Stimulated activated CD4-positive, alpha-beta T cell treated with anti-CD3 and anti-CD28 coated beads, Interleukin-1b, Interleukin-23, amount 100 ng/mL, for 1 hour (primary cell): ENCODE measurements at places on chromosomes 11 and 22.

DNA sequence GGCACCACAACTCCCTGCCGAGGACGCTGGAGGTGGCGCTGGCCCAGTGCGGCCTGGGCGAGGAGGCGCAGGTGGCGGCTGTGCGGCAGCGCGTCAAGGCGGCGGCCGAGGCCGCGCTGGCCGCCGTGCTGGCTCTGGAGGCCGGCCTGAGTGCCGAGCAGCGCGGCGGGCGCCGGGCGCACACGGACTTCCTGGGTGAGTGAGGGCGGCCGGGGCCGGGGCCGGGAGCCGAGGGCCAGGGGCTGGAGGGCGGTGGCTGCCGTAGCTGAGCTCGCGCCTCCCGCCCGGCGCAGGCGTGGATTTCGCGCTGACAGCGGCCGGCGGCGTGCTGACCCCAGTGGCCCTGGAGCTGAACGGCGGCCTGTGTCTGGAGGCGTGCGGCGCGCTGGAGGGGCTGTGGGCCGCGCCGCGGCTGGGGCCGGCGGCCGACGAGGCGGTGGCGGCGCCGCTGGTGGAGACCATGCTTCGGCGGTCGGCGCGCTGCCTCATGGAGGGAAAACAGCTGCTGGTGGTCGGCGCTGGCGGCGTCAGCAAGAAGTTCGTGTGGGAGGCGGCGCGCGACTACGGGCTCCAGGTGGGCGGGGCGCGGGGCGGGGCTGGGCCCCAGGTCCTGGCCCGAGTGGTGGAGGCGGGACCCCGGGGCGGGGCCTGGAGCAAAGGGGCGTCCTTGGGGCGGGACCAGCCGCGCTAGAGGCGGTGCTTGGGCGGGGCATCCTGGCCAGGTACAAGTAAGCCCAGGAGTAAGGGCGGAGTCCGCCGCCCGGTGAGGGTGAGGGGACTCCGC is 5.4 kb downstream of the CARNS1 start:
- DNase-seq = peak; percentile 100

DNA sequence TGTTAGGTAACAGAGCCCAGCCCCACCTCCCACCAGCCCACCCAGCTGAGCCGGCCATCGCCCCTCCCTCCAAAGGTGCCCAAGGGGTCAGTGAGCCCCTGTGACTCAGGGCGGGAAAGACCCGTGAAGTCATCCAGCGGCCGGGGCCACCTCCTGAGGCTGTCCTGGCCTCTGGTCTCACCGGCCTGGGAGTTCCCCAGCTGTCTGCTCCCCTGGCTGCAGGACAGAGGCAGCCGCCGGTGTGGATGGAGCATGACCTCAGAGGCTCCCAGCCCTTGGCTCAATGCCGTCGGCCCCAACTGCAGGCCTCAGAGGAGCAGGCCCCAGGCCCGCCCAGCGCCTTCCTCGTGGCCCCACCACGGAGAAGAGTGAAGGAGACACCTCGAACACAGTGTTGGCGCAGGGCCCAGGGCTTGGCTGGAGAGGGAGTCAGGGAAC is 28.7 kb downstream of the RPL3 start:
- DNase-seq = no peak

GRCh38 chr11:69152733-69153421 is 2.9 kb upstream of the SMIM38 start:
- DNase-seq = no peak

- DNase-seq = no peak
These were observed 81.7 kb downstream of the ARHGAP8 start for GRCh38 chr22:44834065-44834464.

DNA sequence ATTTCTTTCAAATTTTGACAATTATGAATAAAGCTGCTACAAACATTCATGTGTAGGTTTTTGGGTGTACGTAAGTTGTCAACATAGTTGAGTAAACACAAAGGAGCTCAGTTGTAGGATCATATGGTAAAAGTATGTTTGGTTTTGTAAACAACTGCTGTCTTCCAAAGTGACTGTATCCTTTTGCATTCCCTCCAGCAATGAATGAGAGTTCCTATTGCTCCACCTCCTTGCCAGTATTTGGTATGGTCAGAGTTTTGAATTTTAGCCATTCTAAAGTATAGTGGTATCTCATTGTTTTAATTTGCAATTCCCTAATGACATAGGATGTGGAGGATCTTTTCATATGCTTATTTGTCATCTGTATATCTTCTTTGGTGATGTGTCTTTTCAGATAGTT is 28.0 kb upstream of the PHOX2A start:
- no peak for DNase-seq

DNA sequence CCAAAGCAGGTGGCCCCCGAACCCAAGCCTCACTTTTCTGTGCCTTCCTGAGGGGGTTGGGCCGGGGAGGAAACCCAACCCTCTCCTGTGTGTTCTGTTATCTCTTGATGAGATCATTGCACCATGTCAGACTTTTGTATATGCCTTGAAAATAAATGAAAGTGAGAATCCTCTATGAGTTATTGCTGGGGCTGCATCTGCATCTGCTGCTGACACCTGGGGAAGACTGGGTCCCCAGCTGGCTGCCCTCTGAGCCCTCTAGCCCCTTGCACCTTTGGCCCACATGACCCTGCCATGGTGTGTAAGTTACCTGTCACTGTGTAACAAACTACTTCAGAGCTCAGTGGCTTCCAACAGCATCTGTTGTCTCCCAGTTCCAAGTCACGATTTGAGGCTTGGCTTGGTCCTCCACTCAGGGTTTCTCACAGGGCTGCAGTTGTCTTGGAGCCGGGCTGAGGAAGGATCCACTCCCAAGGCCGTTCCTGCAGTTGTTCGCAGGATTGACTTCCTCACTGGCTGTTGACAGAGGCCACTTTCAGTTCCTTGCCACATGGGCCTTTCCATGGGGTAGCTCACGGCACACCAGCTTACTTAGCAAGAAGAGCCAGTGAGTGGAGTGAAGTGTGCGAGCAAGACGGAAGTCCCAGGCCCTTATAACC is 13.5 kb upstream of the UVRAG start:
- no peak for DNase-seq

DNA sequence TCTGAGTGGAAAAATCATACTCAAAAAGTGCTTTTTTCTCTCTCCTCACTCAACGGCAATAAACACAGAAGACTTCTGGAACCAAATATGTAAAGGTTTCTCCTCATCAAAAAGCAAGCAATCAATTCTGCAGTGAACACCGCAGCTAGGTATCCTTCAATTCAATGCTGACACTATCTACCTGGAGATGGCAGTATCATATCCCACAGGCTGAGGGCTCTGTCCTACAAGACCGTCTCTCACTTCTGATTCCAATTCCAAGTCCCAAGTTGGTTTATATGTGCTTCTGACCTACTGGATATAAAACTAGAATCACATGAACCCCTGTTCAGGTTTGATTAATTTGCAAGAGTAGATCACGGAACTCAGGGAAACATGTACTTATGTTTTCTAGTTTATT is 59.7 kb upstream of the LUZP2 start:
- no peak for DNase-seq

DNA sequence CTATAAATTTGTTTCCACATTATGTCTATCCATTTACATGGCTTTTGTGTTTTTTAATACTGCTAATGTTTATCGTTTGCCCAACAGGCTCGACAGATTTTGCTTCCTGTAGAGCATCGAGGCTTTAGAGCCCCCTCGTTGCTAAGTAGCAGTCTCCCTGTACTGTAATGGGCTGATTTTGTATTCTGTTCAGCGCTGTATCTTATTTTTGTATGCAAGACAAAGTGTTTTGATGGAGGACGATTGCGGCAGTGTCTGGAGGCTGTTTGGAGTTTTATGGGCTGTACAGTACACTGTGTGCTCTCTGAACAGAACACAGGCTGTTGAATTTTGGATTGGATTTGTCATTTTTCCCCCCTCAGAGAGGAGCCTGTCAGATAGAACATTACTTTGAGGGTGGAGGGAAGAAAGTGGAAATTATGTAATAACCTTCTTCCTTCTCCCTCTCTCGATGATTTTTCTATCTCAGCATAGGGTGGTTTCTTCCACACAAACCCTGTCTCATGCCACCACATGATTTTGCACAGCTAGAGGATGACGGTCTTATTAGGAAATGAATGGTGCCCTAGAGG is 104.4 kb downstream of the ZBTB16 start:
- DNase-seq = no peak

DNA sequence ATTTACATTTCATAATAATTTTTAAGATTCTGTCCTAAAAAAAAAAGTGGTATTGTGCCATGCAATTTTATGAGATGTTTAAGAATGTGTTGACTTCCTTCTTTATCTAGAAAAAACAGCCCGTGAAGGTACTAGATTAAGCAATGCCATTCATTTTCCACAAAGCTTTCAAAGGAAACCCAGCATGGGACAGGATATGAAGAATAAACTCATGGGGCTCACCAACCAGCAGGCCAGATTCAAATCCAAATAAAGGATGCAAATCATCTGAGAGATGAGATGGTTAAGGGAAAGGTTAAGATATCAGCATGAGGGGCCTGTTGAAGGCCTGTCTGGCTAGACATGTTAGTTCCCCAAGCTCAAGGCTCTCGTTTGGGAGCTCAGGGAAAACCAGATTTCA is 199.1 kb downstream of the SWAP70 start:
- no peak for DNase-seq

DNA sequence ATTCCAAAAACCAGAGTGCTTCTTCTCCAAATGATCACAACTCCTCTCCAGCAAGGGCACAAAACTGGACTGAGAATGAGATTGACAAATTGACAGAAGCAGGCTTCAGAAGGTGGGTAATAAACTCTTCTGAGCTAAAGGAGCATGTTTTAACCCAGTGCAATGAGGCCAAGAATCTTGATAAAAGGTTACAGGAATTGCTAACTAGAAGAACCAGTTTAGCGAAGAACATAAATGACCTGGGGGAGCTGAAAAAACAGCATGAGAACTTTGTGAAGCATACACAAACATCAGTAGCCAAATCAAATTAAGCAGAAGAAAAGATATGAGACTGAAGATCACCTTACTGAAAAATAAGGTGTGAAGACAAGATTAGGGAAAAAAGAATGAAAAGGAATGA is 15.5 kb downstream of the OR52M1 start:
- DNase-seq = no peak

- no peak for DNase-seq
These were observed 3.8 kb downstream of the INPPL1 start for GRCh38 chr11:72228229-72228843.

- no peak for DNase-seq
These were observed 26.3 kb downstream of the RPS6KA4 start for GRCh38 chr11:64384981-64385944.

DNA sequence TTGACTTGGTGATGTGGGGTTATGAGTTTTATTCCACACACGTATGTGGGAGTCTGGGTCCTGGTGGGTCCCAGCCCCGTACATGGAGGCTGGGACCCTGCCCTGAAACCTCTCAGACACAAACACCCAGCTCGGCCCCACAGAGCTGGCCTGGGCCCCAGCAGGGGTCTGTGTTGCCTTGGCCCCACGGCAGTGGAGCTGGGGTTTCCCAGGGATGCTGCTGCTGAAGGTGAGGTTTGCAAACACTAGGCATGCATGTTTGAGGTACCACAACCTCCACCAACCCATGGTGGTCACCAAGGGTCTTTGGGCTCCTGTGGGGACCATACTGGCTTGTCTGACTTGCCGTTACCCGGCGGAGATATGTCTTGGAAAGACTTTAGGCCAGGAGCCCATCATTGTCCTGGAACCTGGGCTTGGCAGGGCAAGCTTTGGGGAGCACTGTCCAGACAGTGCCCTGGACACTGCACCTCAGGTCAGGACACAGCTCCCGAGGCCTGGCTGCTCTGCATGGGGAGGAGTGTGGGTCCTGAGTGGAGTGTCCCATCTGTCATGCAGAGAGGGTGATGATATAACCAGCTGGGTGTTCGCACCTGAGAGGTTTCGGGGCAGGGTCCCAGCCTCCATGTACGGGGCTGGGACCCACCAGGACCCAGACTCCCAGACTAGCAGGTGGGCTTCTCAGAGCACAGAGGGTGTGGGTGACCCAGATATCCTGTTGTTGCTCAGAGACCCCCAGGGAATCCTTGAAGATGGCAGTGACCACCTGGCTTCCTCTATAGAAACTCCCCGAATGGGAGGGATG is 63.3 kb downstream of the KCNQ1 start:
- DNase-seq = no peak

- no peak for DNase-seq
These were observed 829.6 kb downstream of the KCNA4 start for GRCh38 chr11:29187215-29187614.

GRCh38 chr22:38080850-38081635 is 2.9 kb downstream of the SLC16A8 start:
- no peak for DNase-seq

- DNase-seq = no peak
These were observed 80.2 kb downstream of the CHST1 start for GRCh38 chr11:45585205-45585604.

DNA sequence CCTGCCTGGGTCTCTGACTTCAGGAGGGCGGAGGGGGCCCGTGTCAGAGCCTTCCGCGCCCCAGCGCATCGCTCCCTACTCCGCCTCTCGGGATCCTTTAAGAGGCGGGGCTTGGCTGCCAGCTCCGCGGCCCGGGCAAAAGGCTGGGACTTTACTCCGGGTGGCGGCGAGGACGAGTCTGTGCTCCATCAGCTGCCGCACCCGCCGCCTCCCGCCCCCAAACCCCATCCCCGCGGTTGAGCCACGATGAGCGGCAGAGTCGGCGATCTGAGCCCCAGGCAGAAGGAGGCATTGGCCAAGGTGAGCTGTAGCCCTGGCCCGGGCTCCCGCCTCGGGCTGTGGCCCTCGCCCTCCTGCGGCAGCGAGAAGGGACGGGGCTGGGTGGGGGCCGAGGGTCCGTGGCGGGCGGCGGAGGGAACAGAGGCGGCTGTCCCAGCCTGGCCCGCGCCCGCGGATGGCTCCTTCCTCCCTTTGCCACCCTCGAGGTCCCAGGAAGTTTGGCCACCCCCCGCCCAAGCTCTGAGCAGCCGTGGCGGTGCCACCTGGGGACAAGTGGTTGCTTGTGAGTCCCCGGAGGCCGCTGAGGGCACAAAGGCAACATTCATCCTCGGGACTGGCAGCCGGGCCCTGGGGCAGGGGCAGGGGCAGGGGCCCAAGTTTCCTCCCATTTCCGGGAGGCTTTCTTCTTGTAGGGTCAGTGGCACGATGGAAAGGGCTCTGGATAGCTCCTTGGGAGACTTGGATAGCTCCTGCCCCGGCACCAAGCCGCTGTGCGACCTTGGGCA is at the start of gene SEC14L2:
TSS of gene SEC14L2 (plus strand) at position 148 of the 785 bp plus-strand sequence. CDS start at position 247, 99 bp downstream.
- DNase-seq = no peak

- no peak for DNase-seq
These were observed 129.3 kb upstream of the NECTIN1 start for GRCh38 chr11:119858288-119858687.

GRCh38 chr22:45631140-45631840 is 40.3 kb upstream of the ATXN10 start:
- no peak for DNase-seq
